ENCODE measurements at places on chromosomes 6 and 20.

- H3K27me3 ChIP-seq: peaks cover 24% of the 10 kb centered on the region
- H3K27ac ChIP-seq: no peak overlapping the region
- DNase-seq: no peak
- no peaks in the 10 kb centered on the region for H3K36me3 ChIP-seq
- H3K4me3 ChIP-seq: no peak overlapping the region
- H3K4me1 ChIP-seq: peaks cover 15% of the 10 kb centered on the region
These were observed 97.4 kb downstream of the YTHDF1 start for GRCh38 chr20:63118303-63119120.

GRCh38 chr6:25322692-25323091 is 43.5 kb downstream of the CARMIL1 start:
- no peaks in the 10 kb centered on the region for H3K4me1 ChIP-seq
- H3K4me3 ChIP-seq: no peak overlapping the region
- H3K27me3 ChIP-seq: no peaks in the 10 kb centered on the region

DNA sequence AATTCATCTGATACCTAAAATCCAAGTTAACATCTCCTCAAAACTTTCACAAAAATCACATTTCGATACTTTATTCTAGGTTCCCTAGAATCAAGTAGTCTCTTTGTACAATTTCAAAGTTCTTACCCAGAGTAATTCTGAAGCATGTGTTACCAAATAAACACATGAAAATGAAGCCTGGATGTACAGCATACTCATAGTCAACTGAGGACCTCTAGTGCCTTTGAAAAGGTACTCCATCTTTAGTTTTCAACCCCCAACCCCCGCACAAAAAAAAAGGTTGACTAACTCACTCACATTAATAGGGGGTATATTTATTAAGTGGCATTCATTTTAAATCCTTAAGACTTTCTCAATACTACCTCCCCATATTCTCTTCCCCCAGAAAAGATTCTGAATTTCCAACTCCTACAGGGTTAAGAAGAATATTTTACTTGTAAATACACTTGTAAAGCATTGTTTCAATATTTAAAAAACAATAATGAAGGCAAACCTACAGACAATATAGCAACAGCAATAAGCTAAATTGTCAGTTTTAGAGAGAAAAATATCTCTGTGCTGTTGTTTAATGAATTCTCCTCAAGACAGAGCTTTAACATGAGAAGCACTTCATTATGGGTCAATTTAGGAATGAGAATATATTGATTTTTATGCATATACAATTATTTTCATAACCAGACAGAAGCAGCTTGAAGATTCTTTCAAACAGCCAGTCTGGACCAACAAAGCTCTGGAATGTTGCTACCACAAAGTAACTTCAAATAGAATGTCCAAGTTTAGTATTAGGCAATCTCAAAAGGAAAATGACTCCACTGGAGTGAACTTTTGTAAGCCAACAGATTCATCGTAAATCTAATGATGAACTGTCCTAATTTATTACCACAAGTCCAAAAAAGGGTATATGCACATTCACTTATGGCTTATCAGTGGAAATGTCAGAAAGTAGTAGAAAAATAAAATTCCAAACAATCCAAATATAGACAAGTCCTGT is 3.3 kb downstream of the PLN start:
- H3K4me3 ChIP-seq: no peak overlapping the region
- no peaks in the 10 kb centered on the region for H3K36me3 ChIP-seq
- H3K27ac ChIP-seq: no peak overlapping the region
- DNase-seq: peak; percentile 56
- no peaks in the 10 kb centered on the region for H3K4me1 ChIP-seq

GRCh38 chr20:38242848-38243708 is 17.5 kb downstream of the KIAA1755 start:
- no peaks in the 10 kb centered on the region for H3K36me3 ChIP-seq
- peak; percentile 50 for DNase-seq
- no peaks in the 10 kb centered on the region for H3K27me3 ChIP-seq
- no peak overlapping the region for H3K27ac ChIP-seq
- no peak overlapping the region for H3K4me3 ChIP-seq

- no peak for DNase-seq
- no peaks in the 10 kb centered on the region for H3K27me3 ChIP-seq
- no peak overlapping the region for H3K4me3 ChIP-seq
- H3K27ac ChIP-seq: no peak overlapping the region
- H3K4me1 ChIP-seq: no peaks in the 10 kb centered on the region
These were observed 25.0 kb downstream of the EYA4 start for GRCh38 chr6:133266186-133266585.

DNA sequence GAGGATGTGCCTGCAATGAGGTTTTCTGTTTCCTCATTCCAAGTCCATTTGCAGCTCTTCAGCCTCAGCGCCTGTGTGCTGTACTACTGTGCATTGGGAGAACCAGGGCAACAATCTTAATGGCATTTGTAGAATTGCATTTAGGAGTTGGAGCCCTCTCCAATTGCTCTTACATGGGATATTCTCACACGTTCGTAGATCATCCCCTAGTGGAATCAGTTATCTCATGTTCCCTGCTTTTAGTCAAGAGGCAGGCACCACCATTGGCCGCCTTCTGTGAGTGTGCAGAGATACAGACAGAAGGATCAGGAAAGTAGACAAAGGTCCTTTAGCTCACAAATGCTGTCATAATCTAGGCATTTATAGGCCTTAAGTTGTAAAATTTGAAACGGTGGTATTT is 84.2 kb upstream of the RGS17 start:
- H3K27ac ChIP-seq: no peak overlapping the region
- no peak overlapping the region for H3K4me3 ChIP-seq
- H3K4me1 ChIP-seq: no peaks in the 10 kb centered on the region
- H3K36me3 ChIP-seq: no peaks in the 10 kb centered on the region
- no peaks in the 10 kb centered on the region for H3K27me3 ChIP-seq
- DNase-seq: peak; percentile 4

GRCh38 chr6:156068881-156069280 is 613.2 kb upstream of the NOX3 start:
- DNase-seq: no peak
- H3K4me3 ChIP-seq: no peak overlapping the region
- H3K27ac ChIP-seq: no peak overlapping the region
- no peaks in the 10 kb centered on the region for H3K27me3 ChIP-seq
- H3K36me3 ChIP-seq: no peaks in the 10 kb centered on the region
- 0 out of 2 replicates have a peak, but pooled peaks cover 4% of the 10 kb centered on the region for H3K4me1 ChIP-seq

GRCh38 chr6:25196464-25196863 is 82.7 kb upstream of the CARMIL1 start:
- no peak for DNase-seq
- H3K27me3 ChIP-seq: no peaks in the 10 kb centered on the region
- no peak overlapping the region for H3K27ac ChIP-seq

- no peak overlapping the region for H3K4me3 ChIP-seq
- peaks cover 28% of the 10 kb centered on the region for H3K27me3 ChIP-seq
- no peak overlapping the region for H3K27ac ChIP-seq
- H3K36me3 ChIP-seq: no peaks in the 10 kb centered on the region
- no peaks in the 10 kb centered on the region for H3K4me1 ChIP-seq
These were observed 21.3 kb downstream of the PRR18 start for GRCh38 chr6:166286839-166287271.

DNA sequence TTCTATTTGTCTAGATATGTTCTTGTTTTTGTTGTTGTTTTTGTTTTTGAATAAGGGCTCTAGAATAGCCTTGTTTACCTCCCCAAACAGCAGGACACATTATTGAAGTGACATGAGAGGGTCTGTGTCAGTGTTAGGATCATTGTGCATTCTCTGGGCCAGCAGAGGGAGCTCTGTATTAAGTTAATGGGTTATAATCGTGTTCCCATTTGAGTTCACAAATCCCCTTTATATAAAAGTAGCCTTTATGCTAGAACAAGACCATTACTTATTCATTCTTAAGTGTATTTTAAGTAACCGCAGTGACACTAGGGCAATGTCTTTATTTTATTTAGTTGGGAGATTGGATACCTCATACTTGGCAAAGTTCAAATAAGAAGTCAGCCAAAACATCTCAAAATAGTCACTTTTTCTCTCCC is 44.8 kb downstream of the STK4 start:
- H3K4me1 ChIP-seq: peaks cover 24% of the 10 kb centered on the region
- H3K27ac ChIP-seq: peak overlapping the region; percentile 48
- DNase-seq: peak; percentile 84
- no peaks in the 10 kb centered on the region for H3K27me3 ChIP-seq
- H3K36me3 ChIP-seq: peaks cover 6% of the 10 kb centered on the region

All from PC-3 (cell line).